ENCODE measurements at places on chromosomes 5 and 9.

GRCh38 chr5:96337048-96337781 lies 95.8 kb downstream of the PCSK1 start:
- no peak for DNase-seq

DNA sequence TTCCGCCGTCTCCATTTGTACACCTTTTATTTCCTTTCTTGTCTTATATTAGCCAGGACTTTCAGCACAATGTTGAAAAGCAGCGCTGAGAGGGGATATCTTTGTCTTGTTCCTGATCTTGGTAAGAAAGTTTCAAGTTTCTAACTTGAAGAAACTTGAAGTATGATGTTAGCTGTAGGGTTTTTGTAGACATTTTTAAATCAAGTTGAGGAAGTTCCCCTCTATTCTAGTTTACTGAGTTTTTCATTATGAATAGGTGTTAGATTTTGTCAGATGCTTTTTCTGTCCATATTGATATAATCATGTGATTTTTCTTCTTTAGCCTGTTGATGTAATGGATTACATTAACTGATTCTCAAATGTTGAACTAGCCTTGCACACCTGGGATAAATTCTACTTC lies 425.7 kb downstream of the PIK3R1 start:
- DNase-seq = no peak

GRCh38 chr5:143279698-143280097 lies 123.8 kb downstream of the NR3C1 start:
- no peak for DNase-seq

GRCh38 chr5:146076455-146076854 lies 28.9 kb downstream of the PLAC8L1 start:
- DNase-seq = no peak

DNA sequence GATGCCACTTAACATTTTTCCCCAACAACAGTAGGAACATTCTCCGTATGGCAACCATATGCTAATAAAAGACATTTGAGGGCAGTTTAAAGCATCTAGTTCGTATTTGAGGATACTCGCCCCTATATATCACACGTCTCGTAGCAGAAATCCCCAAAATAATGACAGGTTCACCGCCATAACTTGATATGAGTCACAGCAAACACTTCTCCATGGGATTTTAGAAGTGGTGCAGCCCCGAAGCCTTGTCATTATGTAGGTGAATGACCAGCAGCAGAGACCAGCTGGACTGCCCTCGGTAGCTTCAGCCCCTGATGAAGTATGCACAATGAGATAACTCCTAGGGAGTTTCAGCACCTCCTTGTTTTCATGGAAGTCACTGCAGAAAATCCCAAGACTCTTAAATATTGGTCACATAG lies 2.0 kb downstream of the CTNND2 start:
- no peak for DNase-seq

- no peak for DNase-seq
These were observed 58.0 kb upstream of the COL15A1 start for GRCh38 chr9:98885575-98886295.

DNA sequence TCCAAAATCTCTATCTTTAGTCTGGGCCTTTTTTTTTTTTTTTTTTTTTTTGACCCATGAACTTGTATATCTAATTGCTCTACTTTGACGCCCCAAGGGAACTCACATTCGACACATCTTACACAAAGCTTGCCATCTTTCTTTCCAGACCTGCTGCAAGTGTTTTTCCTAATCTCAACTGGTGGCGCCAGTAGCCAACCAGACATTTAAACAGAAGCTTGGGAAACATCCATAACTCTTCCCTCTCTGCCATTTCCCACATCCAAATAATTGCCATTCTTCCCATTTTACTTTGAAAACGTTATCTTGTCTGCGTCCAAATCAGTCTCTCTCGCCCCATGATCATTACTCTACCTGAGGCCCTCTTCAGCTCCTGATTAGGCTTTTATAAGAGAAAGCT lies 130.9 kb downstream of the PAPPA start:
- DNase-seq = no peak

GRCh38 chr9:72873456-72873855 lies 79.4 kb downstream of the ALDH1A1 start:
- no peak for DNase-seq

DNA sequence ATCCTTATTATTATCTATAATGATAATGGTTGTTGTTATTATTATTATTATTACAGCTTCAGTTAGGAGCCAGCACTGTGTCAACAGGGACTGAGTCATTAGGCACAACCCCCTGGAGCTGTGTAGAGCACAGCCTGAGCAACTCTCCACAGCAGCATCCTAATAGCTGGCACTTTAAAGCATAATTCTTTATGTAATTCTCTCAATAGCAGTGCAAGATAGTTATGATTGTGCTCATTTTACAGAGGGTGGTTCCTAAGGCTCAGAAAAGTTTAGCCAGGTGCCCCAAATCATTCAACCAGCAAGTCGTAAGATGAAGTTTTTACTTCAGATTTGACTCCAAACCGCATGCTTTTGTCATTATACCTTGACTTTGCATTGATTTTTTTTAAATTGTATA lies 390.3 kb downstream of the ANXA1 start:
- DNase-seq = no peak

- no peak for DNase-seq
These were observed 37.7 kb upstream of the STXBP1 start for GRCh38 chr9:127574072-127574993.

DNA sequence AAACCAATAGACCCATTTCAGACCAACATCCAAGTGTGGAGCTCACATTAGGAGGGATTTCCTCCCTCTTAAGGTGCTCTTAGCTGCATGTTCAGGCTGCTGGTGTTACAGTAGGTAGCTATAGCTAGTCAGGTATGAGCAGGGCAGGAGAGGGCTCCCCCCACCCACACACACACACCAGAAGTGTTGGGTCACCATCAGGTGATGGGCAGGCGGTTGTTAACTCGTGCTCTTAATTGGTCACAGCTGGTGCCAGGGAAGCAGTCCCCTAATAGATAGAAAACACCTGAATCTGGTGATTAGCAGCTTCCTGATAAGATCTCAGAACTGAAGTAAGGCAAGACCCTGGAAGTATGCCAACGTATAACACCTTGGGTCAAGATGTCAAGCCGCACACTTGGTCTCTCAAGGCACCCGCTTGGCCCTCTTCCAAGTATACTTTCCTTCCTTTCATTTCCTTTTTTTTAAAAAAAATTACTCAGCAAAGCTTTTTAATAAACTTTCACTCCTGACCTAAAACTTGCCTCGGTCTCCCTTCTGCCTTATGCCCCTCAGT lies 532.4 kb downstream of the DNAH5 start:
- DNase-seq = no peak

DNA sequence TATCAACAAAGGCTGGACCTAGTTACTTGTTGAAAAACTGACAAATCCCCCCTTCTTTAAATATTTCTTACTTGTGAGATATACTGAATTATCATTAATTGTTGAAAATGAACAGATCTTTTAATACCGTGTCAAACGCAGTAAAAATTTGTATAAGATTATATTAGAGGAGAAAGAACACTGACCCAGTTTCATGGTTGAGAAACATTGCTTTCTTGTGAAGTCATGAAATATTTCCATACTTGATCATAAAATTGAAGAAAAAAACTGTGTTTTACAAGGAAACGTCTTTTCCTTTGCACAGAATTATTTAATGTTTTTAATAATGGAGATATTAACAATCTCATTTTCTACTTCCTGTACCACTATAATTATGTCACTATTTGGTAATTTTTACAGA lies 45.8 kb downstream of the MOCS2 start:
- no peak for DNase-seq

DNA sequence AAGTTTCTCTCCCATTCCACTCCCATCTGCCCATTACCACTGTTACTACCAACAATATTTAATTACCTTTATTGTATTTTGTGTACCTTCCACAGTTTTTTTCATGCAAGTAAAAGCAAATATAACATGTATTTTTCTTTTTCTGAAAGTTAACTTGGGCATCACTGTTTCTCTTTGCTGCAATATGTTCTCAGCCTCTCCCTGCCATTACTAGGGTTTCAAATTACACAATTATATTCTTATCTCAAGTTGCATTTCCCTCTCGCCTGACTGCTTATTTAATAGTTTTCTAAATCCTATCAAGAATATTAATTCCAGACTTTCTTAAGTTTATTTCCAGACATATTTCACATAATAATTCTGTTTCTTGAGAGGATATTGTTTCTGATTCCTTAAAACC lies 46.9 kb upstream of the GAS1 start:
- no peak for DNase-seq

DNA sequence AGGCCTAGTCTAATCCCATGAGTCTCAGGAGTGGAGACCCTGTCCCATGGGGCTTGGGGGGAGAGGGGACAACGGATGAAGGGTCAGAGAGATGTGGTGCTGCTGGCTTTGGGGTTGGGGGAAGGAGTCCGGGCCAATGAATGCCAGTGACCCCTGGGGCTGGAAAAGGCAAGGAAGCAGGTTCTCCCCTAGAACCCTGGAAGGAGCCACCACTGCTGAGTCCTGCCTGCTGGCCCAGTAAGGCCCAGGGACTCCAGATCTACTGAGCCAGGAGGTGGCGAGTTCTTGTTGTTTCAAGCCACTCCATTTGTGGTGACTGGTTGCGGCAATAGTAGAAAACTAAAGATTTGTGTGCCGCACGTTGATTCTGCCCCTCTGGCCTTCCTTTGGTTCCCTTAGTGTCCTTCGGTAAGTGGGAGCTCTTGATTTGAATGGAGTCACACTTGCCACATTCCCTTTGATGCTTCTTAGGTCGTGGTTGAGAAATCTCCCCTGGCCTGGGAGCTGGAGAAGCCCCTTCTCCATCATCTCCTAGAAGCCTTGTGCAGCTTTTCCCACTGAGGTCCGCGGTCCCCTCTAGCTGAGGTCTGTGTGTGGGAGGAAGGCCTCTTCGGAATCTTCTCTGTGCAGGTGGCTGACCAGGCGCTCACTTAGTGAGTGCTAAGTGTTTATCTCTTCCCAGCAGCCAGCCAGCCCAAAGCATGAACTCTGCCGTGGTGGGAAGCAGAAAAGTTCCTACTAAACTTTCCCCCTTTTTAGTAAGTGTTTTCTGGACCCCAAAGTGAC lies 9.0 kb downstream of the FCN1 start:
- DNase-seq = no peak

GRCh38 chr5:57037355-57037754 lies 85.4 kb upstream of the MIER3 start:
- DNase-seq = no peak

- no peak for DNase-seq
These were observed 12.8 kb upstream of the SLC25A51 start for GRCh38 chr9:37916471-37917312.

- DNase-seq = peak; percentile 53
These were observed 1.1 kb upstream of the ANXA2R start for GRCh38 chr5:43041110-43041668.

DNA sequence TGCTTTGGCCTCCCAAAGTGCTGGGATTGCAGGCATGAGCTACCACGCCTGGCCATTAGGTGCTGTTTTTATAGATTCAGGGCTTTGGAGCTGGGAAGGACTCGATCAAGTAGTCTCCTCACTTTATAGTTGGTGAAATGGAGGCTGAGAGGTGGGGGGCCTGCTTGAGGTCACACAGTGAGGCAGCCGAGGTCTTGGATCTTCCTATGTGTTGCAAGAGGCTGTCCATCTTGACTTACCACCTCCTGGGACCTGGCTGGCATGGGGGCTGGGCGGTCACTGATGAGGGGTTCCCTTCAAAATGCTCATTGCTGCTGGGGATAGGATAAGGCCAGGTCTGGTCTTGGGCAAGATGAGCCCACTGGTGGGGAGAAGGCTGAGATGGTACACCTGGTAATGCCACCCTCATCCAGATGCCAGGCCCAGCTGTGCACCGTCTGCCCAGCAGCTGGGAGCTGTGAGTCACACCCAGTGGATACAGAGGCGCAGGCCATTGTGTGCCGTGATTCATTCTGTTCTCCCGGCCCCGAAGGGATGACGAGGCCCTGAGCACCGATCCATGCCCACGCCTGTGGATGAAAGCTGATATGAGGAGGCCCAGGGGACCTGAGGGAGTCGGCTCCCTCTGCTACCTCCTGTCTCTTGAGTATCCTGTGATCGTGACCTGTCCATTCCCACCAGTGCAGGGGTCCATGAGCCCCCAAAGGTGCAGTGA lies 10.5 kb upstream of the NDST1 start:
- DNase-seq = no peak

DNA sequence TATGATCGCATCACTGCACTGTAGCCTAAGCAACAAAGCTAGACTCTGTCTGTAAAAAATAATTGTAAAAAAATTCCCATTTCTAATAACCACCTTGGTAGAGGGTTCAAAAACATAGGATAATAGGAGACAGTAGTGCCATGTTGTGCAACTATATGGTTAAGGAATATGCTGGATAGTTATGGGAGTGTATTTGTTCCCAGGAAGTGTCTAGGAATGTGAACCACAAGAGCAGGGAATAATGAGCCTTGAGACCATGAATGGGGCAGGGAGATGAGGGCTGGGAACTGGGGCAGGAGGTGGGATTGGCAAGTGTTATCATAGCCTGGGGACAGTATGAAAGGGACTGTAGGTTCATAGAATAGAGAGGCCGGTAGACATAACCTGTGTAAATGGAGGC lies 50.4 kb downstream of the RUSC2 start:
- DNase-seq = no peak

DNA sequence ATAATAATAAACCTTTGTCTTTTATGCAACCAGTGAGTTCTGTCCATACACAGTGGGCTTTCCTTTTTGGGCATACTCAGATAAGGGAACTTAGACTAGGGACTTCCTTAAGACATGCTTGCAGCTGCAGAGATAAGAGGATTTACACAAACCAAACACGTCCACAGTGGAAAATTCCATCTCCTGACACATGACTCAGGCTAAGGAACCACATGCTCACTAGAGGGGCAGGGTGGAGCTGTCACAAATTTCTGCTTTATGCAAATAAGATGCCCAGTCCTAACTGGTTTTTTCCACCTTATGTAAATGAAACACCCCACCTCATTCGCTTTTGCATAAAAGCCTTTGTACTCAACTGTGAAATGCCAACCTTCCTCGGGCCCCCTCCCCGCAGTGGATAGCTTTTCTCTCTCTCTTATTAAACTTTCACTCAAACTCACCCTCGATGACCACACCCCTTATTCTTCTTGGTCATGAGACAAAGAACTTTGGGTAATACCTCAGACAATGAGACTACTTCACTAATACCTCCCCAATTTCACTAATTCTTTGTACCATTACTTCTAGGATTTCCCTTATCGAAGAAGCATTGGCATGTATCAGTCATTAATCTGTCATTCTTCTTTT lies 170.3 kb upstream of the FTMT start:
- DNase-seq = no peak

DNA sequence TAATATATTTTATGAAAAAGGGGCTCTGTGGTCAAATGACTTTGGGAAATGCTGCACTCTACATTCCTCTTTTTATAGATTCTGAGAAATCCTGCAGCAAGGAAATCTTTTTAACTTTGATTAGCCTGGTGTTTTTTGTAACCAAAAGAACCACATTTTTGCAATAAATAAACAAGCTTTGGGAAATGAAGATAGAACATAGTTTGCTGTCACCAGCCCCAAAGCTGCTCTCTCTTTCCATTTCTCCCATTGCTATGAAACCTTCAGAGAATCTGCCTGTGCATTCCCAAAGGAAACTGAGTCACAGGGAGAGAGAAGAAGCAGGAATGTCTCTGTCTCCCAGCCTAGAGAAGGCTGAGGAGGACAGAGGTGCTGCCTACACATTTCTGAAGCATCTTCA lies 59.0 kb downstream of the COL15A1 start:
- no peak for DNase-seq

GRCh38 chr9:86912210-86912609 lies 35.1 kb downstream of the GAS1 start:
- DNase-seq = no peak

GRCh38 chr5:112706446-112707016 lies 31.2 kb upstream of the APC start:
- no peak for DNase-seq

Data from naive thymus-derived CD8-positive, alpha-beta T cell (primary cell).